Brain microvascular endothelial cell (primary cell): ENCODE measurements at places on chromosomes 3 and 15.
A peak's percentile ranks its signal among the peaks of the same experiment; 100 is the strongest.

DNA sequence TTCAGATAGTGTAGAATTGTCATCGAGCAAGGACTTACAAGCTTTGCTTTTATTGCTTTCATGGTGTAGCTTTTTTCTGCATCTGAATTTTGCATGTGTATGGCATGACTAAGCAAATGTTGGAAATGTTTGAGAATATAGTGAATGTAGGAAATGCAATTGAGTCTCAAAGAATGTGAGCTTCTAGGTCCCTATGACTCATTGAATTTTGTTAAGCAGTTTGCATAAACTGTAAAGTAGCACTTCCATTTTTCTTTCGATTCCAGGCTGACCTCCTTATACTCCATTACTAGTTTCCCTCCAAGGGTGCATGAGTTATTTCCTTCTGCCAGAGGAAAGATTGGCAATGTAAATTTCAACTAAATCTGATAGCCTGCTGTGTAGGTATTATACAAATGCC is 619.2 kb downstream of the DIPK2A start:
- peak; percentile 53 for DNase-seq

DNA sequence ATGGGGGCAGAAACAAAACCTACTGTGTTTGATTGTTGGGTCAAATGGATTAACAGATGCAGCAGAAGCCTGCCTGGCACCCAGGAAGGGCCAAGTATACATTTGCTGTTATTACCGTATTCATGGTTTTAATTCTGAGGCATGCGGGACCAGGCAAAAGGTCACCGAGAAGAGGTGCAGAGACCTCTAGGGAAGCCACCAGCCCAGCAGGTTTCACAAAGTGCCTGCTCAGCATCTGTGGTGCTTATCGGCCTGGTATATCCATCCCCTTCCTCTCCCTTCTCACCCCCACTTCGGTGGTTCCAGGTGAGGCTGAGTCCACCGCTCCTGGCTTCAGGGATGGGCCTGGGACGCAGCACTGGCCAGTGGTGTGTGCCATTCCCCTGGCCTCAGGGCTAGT is 13.1 kb downstream of the TPRA1 start:
- DNase-seq: no peak

DNA sequence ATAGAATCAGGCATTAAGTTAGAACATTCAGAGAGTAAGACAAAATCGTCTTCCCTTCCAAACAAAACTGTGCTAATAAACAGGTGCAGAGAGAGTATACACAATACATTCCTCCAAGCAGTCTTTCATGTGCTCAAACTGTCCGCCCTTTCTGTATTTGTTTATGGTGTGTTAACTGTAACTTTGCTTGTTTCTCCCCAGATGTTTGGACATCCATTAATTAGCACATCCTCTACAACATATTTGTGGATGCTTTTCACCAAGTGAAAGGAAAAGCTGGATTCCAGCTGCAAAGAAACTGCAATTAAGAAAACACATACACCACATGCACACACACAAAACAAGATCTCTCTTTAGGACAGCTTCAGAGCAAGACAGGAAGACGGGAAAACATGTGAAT is 912.6 kb downstream of the NTRK3 start:
- no peak for DNase-seq

- DNase-seq: no peak
Measured at GRCh38 chr3:124019291-124019690, 27.4 kb upstream of the ROPN1 start.

DNA sequence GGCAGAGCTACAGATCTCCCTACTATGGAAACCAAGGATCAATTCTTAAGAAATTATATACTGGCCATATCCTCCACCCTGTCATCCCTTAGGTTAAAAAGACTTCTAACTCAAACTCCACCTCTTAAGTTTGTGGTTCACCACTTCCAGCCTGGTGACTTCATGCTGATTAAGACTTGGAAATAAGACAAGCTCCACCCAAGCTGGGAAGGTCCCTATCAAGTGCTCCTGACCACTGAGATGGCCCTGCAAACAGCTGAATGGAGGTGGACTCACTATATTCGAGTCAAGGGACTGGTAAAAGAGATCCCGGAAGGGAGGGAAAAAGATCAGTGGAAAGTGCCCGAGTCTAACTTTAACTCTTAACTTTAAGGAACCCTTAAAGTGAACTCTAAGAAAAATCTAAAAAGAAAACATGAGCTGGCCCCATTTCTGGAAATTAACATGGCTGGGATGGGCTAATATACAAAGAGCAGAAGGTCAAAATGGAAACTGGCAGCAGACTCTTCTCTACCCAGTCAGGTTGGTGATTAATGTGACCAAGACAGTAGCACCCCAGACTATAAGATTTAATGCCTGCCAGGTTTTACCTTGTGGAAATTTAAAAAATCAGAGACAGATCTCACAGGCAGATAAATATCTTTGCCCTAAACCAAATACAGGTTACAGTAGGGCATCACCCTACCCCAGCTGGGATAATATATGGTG is 43.9 kb downstream of the PPCDC start:
- peak; percentile 81 for DNase-seq

GRCh38 chr3:8709801-8710507 is 23.6 kb upstream of the CAV3 start:
- no peak for DNase-seq

DNA sequence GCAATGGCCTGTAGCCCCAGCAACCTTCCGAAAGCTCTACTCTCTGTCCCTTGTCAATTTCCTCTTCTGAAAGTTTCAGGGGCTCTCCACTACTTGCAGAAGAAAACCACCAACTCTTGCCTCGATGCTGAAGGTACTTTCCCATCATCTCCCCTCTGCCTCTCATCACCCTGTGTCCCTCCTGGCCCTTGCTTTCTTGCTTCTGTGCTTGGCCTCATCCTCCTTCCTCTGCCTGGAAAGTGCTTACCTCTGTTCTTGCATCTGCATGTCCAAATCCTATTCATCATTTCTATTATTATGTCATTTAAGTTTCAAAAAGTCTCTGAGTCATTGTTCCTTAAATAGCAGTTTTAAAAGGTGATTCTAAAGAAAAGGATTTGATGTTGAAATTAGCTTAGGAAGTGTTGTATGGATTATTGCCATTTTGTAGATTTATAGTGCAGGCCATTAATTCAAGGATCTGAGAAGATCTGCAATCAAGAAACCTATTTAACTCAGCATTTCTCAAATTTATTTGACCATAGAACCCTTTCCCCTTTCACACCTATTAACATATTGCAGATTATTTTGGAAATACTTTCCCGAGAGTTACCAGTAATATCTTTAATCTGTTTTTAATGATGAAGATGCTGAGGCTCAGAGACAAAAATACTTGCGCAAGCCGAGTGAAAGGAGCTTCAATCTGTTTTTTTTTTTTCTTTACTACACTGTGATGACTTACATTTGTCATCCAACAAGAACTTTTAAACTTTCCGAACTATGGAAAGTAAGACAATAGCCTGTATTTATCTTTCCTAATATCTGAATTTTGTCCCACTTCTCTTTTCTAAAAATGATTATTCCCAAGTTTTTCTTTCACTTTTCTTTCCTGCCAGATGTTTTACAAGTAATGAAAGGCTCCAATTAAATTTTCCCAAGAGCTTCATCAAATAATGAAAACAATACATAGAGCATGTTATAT is 22.3 kb upstream of the CFAP161 start:
- no peak for DNase-seq

DNA sequence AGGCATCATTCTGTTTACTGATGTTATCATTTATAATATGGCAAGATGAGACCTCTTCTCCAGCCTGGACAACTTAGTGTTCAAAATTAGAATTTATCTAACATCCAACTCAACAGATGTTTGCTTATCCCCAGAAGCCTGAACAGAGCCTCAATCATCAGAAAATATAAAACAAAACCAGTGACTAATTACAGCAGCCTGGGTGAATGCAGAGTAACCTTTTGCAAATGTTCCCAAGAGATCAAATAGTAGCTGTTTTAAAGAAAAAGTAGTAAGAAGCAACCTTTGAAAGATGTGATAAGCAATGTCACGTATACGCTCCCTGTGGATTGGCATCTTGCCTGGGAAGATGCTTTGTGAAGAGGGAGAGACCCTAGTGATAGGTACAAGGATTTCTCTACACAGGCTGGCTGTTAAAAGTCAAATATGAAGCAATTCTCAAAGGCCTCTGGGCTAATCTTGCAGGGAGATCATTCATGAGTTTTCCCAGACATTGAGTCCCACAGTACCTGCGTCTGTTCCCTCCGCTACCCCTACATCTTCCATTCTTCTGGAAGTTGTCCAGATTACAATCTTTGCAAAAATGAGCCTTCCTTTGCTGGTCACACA is 39.3 kb upstream of the PRICKLE2 start:
- DNase-seq: peak; percentile 41

GRCh38 chr3:113148284-113148683 is 63.1 kb upstream of the BOC start:
- DNase-seq: no peak

GRCh38 chr3:14520967-14521366 is 19.2 kb downstream of the GRIP2 start:
- DNase-seq: no peak

GRCh38 chr3:171526146-171526545 is 65.9 kb upstream of the TNIK start:
- peak; percentile 32 for DNase-seq

DNA sequence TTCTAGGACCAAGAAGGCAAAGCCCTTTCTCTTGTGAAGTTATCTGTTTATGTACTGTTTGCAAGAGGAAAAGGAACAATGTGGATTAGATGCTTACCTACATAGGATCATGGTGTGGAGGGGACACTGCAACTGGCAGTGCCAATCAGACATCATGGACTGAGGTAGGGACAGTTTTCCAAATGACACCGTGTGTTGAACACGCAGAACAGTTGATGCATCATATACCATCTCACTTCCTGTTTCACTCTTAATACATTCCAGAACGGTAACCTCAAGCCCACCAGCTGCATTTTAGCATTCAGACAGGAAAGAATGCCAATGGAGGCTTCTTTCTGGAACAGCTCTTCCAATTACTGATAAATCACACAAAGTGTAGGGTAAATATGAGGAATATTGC is 397.7 kb upstream of the LMCD1 start:
- DNase-seq: no peak

DNA sequence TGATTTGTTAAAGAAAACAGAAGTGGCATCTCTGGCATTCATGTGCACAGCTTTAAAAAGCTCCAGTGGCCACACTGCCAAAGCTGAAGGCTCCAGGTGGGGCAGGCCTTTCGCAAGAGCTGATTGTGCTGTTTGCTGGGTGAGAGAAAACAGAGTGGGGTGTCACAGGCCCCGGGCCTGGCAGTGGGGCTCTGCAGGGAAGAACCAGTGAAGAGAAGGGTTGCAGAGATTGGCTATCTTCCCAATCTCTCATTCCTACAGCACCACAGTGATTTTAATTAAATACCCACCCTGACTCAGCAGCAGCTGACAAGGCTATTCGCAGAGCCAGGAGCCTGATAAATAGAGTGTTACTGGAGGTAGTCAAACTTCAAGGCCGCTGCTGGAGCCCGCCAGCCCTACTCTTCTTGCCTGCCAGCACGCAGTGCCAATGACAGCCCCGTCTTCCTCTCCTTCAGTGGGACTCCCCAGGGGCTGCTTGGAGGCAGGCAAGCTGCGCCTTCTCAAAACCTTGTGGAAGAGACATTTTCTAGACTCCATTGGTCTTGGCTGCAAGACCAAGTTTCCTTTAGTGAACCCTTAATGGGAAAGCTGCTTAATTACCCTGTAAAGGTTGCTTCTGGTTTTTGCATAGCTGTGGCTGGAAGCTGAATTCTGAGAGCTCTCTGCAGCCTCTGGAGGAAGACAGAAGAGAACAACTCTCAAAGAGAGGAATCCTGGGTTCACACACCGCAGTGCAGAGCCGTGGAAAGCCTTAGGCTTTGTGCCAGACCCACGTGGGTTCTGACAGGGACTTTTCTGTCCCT is 225.8 kb upstream of the SLCO3A1 start:
- no peak for DNase-seq

GRCh38 chr3:148736086-148736485 is 38.4 kb downstream of the AGTR1 start:
- no peak for DNase-seq

- no peak for DNase-seq
Measured at GRCh38 chr15:49875392-49875791, 243.6 kb downstream of the ATP8B4 start.

DNA sequence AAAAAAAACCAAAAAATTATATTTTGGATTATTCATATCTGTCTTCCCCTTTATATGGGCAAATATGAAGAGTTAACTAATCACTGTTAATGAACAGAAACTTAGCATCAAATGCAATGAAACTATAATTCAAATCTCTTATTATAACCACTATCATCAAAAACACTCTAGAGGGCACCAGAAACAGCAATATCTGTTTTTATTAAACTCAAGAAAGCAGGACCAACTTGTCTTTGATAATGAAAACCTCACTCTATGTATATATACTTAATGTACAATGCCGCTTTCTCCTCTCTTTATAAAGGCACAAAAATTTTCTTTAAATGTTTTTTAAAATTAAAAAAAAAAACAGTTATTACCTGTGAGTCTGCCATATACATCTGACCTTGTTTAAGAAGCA is 92.7 kb downstream of the UACA start:
- DNase-seq: no peak

GRCh38 chr15:83283813-83284558 is 478 bp downstream of the BNC1 start:
- no peak for DNase-seq

DNA sequence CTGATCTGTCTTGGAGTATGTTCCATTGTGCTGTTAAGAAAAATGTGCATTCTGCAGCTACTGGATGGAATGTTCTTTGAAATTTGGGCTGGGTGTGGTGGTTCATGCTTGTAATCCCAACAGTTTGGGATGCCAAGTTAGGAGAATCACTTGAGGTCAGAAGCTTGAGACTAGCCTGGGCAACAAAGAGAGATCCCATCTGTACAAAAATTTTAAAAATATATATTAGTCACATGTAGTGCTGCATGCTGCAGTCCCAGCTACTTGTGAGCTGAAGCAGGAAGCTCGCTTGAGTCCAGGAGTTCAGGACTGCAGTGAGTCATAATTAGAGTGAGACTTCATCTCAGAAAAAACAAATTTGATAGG is 62.8 kb upstream of the PLSCR4 start:
- DNase-seq: peak; percentile 87

GRCh38 chr3:42725454-42725853 is 22.9 kb upstream of the HHATL start:
- no peak for DNase-seq

- no peak for DNase-seq
Measured at GRCh38 chr3:49017229-49017970, 980 bp downstream of the DALRD3 start.

DNA sequence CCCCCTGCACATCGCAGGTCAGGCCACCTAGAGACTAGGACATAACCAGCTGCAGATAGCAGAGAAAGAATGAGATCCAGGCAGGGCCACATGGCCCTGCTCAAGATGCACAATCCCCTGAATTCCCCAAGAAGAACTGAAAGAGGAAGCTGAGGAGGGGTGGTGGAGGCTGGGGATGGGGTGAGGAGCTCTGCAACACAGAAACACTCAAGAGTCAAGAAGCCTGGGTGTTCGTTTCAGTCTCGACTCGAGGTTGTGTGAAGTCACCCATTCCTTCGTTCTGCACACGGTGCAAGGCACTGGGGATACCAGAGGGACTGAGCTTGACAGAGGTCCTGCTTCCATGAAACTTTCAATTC is 62.0 kb downstream of the TLE3 start:
- no peak for DNase-seq
